ENCODE measurements at places on chromosomes 7 and 10.

DNA sequence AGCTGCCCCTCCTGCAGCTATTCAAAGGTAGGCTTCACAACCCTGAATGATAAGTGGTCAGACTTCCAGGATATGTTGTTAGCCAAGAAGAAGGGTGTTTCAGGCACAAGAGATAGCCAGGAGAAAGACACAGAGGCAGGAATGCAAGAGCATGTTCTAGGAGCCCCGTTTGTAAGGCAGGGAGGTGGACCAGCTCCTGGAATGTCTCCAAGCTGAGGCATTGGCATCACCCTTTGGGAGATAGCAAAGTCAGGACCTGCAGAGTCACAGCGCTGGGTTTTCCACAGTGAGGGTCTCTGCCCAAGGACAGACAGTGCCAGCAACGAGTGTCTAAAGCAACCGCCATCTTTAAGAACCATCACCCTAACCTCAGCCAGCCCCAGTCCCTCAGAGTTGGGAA is 484.5 kb upstream of the ZMIZ1 start:
- no peak for DNase-seq

DNA sequence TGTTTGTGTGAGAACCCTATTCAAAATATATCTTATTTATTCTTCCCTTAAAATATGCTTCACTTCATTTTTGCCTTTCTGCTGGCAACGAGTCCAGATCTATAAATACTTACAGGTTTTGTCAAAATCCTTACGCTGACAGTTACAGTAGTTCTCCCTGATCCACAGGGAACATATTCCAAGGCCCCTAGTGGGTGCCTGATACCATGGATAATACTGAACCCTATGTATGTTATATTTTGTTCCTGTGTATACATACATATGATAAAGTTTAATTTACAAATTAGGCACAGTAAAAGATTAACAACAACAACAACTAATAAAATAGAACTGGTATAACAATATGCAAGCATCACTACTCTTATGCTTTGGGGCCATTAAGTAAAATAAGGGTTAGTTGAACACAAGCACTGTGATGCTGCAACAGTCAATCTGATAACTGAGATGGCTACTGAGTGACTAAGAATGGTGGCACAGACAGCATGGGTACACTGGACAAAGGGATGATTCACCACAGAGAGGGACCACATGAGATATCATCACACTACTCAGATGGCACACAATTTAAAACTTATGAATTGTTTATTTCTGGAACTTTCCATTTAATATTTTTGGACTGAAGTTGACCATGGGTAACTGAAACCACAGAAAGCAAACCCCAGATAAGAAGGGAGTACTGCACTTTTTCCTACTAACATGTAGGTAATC is 29.4 kb upstream of the PCGF5 start:
- no peak for DNase-seq

- DNase-seq, result no peak
These were observed 11.6 kb downstream of the OGDHL start for GRCh38 chr10:49750546-49750945.

DNA sequence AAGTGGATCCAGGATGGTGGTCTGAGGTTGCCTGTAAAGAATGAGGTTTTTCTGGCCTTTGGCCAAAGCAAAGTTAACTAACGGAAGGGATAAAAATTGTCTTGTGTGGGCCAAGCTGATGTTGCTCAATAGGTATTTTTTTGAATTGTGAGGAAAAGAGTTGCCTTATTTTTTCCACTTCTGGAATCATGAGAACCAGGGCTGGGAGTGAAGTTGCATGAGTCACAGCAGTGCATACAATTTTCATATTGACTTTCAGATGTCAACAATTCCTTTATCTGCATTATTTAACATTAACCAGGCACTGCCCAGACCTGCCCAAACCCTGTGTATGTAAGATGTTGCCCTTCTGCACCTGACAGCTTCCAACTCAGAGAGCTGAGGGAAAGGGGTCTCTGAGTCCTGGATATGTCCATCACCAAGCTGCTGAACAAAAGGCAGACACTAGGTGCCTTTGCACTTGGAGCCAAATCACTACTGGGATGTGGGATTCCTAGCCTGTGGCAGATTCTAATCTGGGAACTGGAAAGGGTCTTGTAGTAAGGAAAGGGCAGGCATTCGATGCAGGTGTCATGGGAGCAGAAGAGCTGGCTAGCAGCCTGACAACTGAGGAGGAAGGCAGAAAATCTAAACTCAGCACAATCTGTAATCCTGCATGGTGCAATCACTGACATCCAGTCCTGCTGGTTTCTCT is 52.3 kb upstream of the SLC35B4 start:
- DNase-seq, result no peak

- no peak for DNase-seq
These were observed 20.5 kb upstream of the DNAJB12 start for GRCh38 chr10:72375173-72375572.

DNA sequence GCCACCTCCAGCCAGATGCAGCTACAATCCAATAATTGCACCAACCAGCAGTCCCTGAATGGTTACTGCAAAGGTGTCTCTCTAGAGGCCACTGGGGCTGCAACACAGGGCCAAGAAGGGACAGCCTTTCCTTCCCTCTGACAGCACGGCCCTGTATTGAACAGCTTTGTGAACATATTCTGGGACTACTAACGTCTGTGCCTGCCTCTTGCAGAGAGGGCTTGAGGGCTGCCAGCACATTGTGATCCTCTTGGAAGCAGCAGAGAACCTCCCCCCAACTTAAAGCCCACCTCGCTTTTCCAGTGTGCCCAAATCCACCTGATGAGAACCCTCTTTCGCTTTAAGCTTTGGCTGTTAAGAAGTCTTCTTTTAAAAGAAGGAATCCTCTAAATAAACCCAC is 415.9 kb downstream of the RPS24 start:
- DNase-seq, result no peak

- DNase-seq, result no peak
These were observed 1.8 kb downstream of the FRAT2 start for GRCh38 chr10:97332591-97333350.

DNA sequence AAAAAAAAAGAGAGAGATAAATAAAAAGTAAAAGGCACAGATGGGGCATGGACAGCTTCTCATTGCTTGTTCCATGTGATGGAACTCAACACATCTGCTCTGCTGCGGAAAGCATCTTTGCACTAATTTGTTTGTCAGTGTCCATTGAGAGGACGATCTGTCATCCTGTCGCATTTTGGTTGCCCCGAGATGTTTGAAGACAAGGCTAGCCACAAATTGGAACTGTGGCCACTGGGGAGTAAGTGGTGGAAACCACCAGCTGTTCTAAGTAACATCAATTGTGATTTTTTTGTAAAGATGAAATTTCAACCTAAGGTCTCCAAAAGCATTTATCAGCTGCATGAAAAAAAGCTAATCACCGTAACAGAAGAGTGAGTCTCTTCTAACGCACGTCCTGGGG is 312.7 kb downstream of the ADARB2 start:
- no peak for DNase-seq

Measured in stimulated activated CD8-positive, alpha-beta memory T cell treated with anti-CD3 and anti-CD28 coated beads, Interleukin-7, amount 100 ng/mL, for 1 hour (primary cell).